ENCODE measurements at places on chromosomes 16 and 17.

DNA sequence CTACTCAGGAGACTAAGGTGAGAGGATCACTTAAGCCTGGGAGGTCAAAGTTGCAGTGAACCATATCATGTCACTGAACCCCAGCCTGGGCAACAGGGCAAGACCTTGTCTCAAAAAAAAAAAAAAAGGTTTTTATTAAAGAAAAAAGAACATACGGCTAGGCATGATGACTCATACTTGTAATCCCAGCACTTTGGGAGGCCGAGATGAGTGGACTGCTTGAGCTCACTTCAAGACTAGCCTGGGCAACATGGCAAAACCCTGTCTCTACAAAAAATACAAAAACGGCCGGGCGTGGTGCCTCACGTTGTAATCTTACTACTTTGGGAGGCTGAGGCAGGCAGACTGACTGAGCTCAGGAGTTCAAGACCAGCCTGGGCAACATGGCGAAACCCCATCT is 38.4 kb downstream of the RANBP10 start:
- peak; percentile 62 for DNase-seq

GRCh38 chr16:381012-381788 is 578 bp downstream of the PGAP6 start:
- DNase-seq = peak; percentile 55

DNA sequence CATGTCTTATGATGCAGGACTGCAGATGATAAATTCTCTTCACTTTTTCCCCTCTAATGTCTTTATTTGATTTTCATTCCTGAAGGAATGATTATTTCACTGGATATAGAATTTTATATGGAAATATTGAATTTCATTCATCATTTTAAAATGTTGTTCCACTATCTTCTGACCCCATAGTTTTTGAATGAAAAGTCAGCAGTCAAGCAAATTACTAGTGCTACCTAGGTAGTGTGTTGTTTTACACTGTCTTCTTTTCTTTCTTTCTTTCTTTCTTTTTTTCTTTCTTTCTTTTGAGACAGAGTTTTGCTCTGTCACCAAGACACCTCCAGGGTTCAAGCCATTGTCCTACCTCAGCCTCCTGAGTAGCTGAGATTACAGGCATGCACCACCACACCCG is 76.9 kb downstream of the WSB1 start:
- no peak for DNase-seq

- DNase-seq = no peak
Observed at GRCh38 chr17:1634841-1635650, 6.4 kb upstream of the SLC43A2 start.

DNA sequence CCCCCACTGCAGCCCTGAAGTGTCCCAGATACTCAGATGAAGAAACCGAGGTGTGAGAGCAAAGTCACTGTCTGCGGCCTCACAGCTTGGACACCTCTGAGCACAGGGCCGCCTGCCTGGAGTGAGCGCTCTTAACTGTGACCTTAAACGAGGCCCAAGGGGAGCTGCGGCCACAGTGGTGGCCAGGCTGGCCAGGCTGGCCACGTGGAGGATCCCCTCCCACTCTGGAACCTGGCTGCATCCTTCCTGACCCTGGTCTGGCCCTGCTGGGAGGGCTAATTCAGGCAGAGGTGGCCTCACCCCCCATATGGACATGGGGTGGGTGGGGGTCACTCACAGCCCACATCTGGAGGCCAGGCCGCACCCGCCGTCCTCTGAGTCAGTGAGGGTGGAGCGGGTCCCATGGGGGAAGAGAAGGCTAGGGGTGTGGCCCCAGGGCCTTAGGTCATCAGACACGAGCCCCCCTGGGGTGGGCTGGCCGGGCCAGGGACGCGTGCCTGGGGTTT is 6.6 kb downstream of the VASN start:
- no peak for DNase-seq

DNA sequence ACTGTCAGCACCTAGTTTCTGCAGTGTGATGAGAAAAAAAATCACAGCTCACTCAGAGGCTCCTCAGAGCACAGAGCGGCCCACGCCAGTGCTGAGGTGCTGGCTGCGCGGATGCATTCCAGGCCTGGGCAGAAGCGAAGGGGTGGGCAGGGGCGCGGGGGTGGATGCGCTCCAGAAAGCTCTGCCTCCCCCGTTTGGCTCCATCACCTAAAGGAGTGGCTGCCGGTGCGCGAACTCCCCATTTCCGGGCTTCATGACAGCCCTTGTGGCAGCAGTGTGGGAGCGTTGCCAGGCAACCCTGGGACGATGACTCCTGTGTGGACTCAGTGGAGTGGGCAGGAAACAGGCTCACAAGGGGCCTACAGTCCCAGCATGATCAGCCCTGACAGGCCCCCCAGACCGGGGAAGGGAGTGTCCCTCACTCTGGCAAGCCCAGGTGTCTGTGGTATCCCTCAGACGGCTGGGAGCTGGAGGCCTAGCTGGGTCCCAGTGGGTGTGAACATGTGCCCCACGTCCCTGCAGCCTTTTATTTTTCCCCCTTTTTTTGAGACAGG is 32.8 kb upstream of the NUDT16L1 start:
- peak; percentile 83 for DNase-seq

- peak; percentile 82 for DNase-seq
Observed at GRCh38 chr17:67421869-67422273, 44.8 kb downstream of the PITPNC1 start.

DNA sequence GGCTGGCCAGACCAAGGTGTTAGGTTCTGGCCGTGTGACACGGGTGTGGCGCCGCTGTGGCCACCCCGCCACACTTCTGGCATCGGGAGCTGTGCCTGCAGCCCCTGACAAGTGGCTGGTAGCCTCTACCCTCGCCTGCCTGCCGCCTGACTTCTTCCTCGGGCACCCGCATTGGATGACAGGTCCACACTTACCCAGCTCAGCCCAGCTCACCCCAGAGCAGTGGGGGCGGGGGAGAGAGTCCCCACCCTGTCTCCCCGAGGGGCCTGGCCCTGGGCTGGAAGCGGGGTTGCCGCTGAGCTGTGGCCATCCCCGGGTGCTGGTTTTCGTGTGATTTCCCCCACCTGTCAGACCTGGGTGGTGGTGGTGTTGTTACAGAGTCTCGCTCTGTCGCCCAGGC is 53.9 kb upstream of the ACSF3 start:
- no peak for DNase-seq

GRCh38 chr16:3127745-3128144 is 7.1 kb upstream of the ZNF213 start:
- DNase-seq = no peak

GRCh38 chr16:54175169-54175551 is 111.4 kb downstream of the IRX3 start:
- DNase-seq = no peak

DNA sequence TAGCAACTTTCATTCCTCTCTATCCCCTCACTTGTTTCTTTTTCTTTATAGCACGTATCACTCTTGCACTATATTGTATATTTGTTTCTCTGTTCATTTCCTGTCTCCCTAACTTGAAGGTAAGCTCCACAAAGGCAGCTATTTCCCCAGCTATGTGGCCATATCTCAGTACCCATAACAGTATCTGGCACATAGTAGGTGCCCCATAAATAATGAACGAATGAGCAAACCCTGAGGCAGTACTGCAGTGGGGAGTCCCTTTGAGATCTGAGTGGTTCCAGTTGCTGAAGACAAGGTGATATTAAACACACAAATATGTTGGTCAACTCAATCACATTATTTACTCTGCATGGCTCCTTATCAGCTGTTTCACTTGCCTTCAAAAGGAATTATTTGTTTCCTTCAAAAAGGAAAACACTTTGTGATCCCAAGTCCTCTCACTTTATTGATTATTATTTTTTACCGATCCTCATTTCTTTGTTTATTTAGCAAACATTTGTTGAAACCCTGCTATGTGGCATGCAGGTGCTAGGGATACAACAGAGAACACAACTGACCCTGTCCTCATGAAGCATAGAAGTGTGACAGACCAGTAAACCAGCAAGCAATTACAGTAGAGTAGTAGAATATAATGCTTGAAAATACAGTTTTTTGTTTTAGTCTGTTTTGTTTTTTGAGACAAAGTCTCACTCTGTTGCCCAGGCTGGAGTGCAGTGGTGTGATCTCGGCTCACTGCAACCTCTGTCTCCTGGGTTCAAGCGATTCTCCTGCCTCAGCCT is 5.7 kb upstream of the ADAP2 start:
- no peak for DNase-seq

DNA sequence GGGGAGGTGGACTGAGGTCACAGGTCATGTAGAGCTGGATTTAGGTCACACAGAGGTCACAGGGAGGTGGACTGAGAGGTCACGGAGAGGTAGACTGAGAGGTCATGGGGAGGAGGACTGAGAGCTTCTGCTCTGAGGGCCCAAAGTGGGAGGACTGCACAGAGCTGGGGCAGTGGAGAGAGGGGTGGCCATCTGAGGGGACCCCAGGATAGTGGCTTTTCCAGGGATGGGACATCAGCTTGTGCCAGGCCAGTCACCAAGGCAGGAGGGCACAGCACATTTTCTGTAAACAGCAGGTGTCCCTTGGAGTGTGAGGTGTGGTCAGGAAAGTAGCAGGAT is 26.1 kb upstream of the JPT2 start:
- DNase-seq = no peak

GRCh38 chr17:16521070-16521727 is 29.2 kb upstream of the LRRC75A start:
- DNase-seq = peak; percentile 92

GRCh38 chr16:59634951-59635350 is 900.8 kb upstream of the GOT2 start:
- peak; percentile 31 for DNase-seq

- DNase-seq = peak; percentile 34
Observed at GRCh38 chr17:63120406-63120805, 154.4 kb downstream of the TANC2 start.

GRCh38 chr17:35315283-35315682 is 58.1 kb downstream of the SLFN11 start:
- peak; percentile 90 for DNase-seq

DNA sequence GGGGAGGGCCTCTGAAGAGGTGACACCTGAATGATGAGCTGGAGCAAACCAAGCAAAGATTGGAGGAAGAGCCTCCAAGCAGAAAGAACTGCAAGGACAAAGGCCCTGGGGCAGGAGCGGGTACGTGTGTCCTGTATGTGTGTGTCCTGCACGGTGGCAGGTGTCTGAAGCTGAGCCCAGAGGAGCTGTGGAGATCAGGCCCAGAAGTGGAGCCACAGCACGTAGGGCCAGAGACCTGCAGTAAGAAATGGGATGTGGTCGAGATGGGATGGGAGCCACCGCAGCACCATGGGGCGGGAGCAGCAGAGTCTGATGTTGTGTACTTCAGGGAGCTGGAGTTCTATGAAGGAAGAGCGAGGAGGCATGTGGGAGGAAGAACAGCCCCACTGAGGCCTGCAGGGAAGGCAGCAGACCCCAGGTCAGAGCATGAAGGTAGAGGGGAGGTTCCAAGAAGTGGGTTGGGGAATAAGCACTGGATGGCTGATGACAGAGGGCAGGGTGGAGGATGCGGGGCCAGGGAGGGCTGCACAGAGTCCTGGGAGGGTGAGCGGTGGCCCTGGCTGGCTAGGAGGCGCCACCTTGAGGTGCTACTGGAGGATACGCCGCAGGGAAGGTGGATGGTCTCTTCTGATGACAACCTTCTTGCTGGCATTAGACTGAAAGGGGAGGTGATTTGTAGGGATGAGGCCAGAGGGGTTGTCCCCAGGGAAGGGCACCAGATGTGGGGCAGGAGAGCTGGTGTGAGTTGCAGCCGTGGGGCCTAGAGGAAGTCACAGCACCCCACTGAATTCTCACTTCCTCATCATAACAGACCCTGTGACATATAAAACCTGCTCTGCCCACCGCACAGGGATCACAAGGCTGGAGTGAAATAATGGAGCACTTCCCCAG is 10.6 kb upstream of the CETP start:
- peak; percentile 61 for DNase-seq
